ENCODE measurements at places on chromosomes 4 and X.

DNA sequence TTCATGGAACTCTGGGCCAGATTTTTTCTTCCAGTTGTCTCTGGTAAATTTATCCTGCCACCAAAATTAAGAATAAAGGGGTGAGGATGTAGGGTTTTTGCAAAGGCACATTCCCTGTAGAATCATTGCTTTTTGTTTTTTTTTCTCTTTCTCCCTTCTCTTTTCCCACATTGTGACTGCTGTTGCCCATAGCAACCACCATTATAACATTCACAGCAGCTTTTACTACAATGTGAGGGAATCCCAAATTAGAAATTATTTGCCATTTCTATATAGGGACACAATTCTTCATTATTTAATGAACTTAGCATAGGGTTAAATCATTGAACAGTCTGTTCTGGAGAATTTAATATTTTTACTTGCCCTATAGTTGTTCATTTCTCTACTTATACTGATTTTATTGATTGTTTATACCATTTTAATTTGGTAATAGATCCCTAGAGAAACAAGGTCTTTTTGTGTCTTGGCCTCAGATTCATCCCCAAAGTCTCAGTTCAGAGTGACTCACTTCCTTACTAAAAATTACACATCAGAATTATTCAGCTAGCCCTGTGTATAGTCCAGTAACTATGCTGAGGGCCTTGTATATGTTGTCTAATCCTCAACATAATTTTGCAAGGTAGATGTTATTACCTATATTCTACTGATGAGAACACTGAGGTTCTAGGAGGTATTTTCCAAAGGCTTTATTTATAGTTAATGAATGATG is 80.8 kb upstream of the ANK2 start:
- no peak for DNase-seq

- DNase-seq, result no peak
These were observed 57.6 kb upstream of the RAPGEF2 start for GRCh38 chr4:159045321-159045720.

DNA sequence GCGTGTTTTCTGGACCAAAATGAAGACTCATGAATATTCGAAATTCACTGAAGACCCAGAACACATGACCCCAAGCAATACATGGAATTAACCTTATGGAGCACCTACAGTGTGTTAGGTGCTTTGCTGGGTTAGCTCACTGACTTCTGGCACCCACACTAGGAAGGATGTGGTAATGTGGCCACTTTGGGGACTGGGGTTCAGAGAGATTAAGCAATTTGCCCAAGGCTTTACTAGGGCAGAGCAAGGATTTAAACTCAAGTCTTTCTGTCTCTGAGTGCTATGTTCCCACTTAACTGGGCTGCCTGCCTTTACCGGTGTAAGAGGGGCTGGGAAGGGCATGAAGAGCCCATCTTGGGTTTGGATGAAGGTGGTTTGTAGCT is 162.0 kb upstream of the ATP6AP2 start:
- DNase-seq, result no peak

DNA sequence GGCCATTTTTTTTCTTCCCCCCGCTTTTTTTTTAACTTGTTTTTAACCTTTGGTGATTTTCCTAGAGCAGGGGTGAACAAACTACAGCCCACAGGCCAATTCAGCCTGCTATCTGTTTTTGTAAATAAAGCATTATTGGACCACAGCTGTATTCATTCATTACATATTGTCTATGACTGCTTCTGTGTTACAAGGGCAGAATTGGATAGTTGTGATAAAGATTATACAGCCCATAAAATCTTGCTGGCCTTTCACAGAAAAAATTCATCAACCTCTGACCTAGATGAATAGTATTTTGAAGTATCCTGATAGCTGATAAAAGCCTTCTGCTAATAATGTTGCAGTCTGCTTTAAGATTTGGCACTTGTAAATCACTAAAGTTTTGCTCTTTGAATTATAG is 63.4 kb downstream of the SMAD1 start:
- no peak for DNase-seq

DNA sequence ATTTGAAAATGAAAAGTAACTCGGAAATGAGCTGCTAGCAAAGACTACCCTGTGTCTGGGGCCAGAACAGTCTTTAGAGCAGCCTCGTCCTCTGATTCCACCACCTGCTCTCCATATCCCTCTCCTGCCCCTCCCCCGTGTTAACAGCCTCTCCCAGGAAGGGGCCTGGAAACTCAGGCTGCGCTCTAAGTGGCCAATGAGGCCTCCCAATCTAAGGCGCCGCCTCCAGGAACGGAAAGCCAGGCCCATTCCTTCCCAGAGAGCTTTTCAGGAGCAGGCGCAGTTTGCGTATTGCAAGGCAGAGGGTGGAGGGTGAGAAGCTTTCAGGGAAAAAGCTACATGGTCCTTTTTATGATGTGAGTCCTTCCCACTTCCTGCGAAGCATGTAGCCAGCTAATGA is 31.2 kb downstream of the RS1 start:
- DNase-seq, result no peak

DNA sequence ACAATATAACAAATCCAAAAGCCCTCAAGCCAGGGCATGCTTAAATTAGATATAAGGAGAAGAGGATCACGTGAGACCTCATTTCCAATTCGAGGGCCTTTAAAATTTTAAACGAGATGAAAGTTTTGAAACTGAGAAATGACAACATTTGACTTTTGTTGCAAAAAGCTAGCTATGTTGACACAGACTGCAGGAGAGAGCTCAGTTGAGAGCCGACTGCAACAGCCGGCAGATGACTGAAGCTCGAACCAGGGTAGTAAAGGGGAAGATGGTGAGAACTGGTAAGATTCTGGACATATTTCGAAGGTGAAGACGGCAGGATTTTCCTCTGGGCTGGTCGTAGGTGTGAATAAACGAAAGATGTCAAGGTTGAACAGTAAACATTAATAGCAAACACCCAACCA is 773 bp downstream of the PRMT9 start:
- DNase-seq, result peak; percentile 19

GRCh38 chr4:16197876-16198665 is 28.2 kb downstream of the TAPT1 start:
- DNase-seq, result no peak

- no peak for DNase-seq
These were observed 13.5 kb downstream of the RXFP1 start for GRCh38 chr4:158535130-158535614.

- no peak for DNase-seq
These were observed 47.8 kb downstream of the RHOH start for GRCh38 chr4:40244606-40245005.

GRCh38 chr4:75457365-75457764 is 56.8 kb downstream of the RCHY1 start:
- DNase-seq, result no peak

GRCh38 chrX:70769659-70770227 is 138.8 kb downstream of the TEX11 start:
- peak; percentile 3 for DNase-seq

GRCh38 chr4:176303938-176304337 is 15.8 kb upstream of the SPCS3 start:
- no peak for DNase-seq

DNA sequence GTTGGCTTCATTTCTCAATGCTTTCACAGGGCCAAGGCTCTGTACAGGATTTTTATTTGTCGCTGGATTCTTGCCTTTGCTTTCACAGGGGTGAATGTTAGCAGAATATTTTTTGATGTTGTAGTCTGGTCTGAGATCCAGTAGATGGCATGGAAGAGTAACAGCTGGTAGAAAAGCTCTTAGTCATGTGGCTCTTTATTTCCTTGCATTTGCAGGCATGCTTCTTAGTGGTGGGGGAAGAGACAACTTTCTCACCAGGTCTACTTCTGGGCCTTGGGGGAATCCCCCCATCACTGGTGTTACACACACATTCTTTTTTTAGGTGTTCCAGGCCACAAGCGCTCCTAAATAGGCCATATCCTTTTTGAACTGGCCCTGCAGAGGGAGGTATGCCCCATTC is 58.2 kb upstream of the DKK2 start:
- DNase-seq, result no peak
